ENCODE measurements at places on chromosomes 5 and 9. TPM values are rescaled to one million over a fixed set of nuclear protein-coding genes. Genes with fewer than 3 reads are reported as not detected.

The LAMC3 gene
- total RNA-seq: 0.25 TPM

The IFNK gene
- total RNA-seq: not detected

The SAXO1 gene
- not detected for total RNA-seq

The F2RL1 gene
- total RNA-seq: 0.64 TPM

The PHF24 gene
- not detected for total RNA-seq

The ENTPD8 gene
- not detected for total RNA-seq
